ENCODE measurements at places on chromosomes 13 and 19.

- no peaks in the 10 kb centered on the region for H3K4me1 ChIP-seq
- peaks cover 29% of the 10 kb centered on the region for H3K27me3 ChIP-seq
- no peak overlapping the region for H3K4me3 ChIP-seq
- no peak for DNase-seq
- no peaks in the 10 kb centered on the region for H3K36me3 ChIP-seq
These were observed 8.2 kb downstream of the IGFL4 start for GRCh38 chr19:46032597-46033025.

- H3K36me3 ChIP-seq, result no peaks in the 10 kb centered on the region
- no peaks in the 10 kb centered on the region for H3K4me1 ChIP-seq
- no peaks in the 10 kb centered on the region for H3K27me3 ChIP-seq
- no peak overlapping the region for H3K27ac ChIP-seq
- no peak for DNase-seq
These were observed 379.7 kb downstream of the GPC5 start for GRCh38 chr13:91778123-91778522.

- peak; percentile 94 for DNase-seq
- no peaks in the 10 kb centered on the region for H3K27me3 ChIP-seq
- peaks cover 14% of the 10 kb centered on the region for H3K4me1 ChIP-seq
- H3K4me3 ChIP-seq, result peak overlapping the region; percentile 66
These were observed 23.4 kb downstream of the ZDHHC20 start for GRCh38 chr13:21435687-21436151.

GRCh38 chr13:22357132-22357531, 686.3 kb downstream of the FGF9 start:
- H3K27ac ChIP-seq, result no peak overlapping the region
- DNase-seq, result no peak
- no peaks in the 10 kb centered on the region for H3K4me1 ChIP-seq
- H3K27me3 ChIP-seq, result no peaks in the 10 kb centered on the region

GRCh38 chr19:18167975-18168645, 5.5 kb upstream of the IFI30 start:
- no peaks in the 10 kb centered on the region for H3K4me1 ChIP-seq
- H3K27ac ChIP-seq, result no peak overlapping the region
- peaks cover 9% of the 10 kb centered on the region for H3K36me3 ChIP-seq
- DNase-seq, result peak; percentile 62
- H3K27me3 ChIP-seq, result no peaks in the 10 kb centered on the region

- peak; percentile 81 for DNase-seq
- no peaks in the 10 kb centered on the region for H3K36me3 ChIP-seq
- H3K4me3 ChIP-seq, result no peak overlapping the region
- no peak overlapping the region for H3K27ac ChIP-seq
- peaks cover 3% of the 10 kb centered on the region for H3K27me3 ChIP-seq
- peaks cover 13% of the 10 kb centered on the region for H3K4me1 ChIP-seq
These were observed 26.3 kb downstream of the TMEM255B start for GRCh38 chr13:113785051-113786010.

GRCh38 chr13:57878291-57878690, 246.7 kb downstream of the PCDH17 start:
- H3K4me1 ChIP-seq, result no peaks in the 10 kb centered on the region
- DNase-seq, result no peak
- no peak overlapping the region for H3K4me3 ChIP-seq
- H3K27ac ChIP-seq, result no peak overlapping the region
- H3K36me3 ChIP-seq, result no peaks in the 10 kb centered on the region

DNA sequence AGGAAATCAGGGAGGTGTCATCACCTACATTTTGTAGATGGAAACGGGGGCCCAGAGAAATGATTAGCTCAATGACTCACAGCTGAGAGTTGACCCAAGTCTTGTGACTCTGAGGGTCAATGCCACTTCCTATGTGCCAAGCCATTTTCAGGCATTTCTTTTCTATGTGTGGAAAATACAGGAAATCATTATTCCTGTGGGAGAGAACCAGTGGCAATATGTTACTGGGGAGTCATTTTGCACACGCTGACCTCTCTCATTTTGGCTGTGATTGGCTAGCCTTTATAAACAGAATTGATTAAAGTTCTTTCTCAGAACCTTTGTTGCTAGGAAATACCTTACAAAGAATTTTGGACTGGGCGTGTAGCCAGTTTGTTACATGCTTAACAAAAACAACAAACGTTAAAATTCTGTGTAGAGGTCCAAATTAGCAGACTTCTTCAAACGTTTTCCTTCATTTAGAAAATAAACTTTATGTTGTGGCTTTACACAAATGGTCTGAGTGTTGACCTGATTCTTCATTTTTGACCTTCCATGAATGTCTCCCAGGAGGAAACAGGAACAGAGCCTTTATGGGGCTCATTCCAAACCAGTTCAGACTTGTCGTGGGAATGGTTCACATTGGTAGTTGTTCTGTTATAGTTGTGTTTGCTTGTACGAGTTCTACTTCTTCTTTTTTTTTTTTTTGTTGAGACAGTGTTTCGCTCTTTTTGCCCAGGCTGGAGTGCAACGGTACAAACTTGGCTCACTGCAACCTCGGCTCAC, 11.4 kb downstream of the PCCA start:
- H3K36me3 ChIP-seq, result no peaks in the 10 kb centered on the region
- no peak overlapping the region for H3K27ac ChIP-seq
- no peak overlapping the region for H3K4me3 ChIP-seq
- no peaks in the 10 kb centered on the region for H3K27me3 ChIP-seq

- H3K27me3 ChIP-seq, result no peaks in the 10 kb centered on the region
- H3K4me1 ChIP-seq, result peaks cover 13% of the 10 kb centered on the region
- H3K36me3 ChIP-seq, result no peaks in the 10 kb centered on the region
- DNase-seq, result no peak
- no peak overlapping the region for H3K27ac ChIP-seq
These were observed 696.2 kb upstream of the SLITRK5 start for GRCh38 chr13:86974995-86975328.

DNA sequence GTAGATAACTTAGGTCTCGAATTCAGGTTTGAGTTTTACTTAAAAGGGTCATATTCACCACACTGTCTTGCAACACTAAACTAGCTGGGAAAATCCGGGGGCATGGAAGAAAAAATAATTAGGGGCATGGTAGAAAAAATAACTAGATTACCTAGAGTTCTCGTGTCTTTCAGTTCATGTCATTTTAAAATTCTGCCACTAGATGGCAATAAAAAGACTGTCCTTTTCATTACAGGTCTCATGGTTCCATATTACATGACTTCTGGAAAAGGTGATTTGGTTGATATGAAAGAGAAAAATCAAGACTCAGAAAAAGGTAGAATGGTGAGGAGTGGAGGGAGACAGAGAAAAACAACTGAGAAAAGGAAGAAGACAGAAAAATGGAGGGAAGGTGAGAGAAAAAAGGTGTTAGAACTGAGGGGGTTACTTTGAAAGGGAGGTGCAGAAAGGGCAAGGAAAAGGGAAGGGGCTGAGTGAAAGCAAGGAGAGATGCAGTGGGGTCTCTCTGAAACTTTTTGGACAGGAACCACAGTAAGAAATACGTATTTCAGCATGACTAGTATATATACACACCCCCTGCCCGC, 299.0 kb downstream of the KLF12 start:
- no peak overlapping the region for H3K4me3 ChIP-seq
- peaks cover 3% of the 10 kb centered on the region for H3K4me1 ChIP-seq
- H3K27ac ChIP-seq, result no peak overlapping the region
- no peaks in the 10 kb centered on the region for H3K36me3 ChIP-seq

DNA sequence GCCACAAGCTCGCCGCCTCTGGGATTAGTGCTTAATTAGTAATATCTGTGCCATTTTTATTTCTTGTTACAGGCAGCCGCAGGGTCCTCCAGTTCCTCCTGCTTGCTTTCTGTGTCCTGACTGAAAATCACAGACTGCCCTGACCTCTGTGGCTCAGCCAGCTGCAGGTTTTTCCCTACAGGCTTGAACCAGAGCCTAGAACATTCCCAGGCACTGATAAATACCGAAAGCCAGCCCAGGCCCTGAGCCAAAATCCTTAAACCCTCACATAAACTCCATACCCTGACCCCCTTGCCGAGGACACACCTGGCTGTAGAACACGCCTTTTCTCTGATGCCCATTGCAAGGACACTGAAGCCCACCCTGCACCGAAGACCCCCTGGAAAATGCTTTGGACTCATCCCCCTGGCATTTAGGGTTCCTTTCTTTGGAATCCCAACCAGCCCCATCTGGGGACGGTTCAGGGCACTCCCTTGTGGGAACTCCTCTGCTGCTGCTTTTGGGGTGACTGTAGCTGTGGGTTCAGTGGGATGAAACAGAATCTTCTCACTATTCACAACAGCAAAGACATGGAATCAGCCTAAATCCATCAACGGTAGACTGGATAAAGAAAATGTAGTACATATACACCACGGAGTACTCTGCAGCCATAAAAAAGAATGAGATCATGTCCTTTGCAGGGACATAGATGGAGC, 15.5 kb downstream of the DPP9 start:
- no peak overlapping the region for H3K4me3 ChIP-seq
- H3K27ac ChIP-seq, result peak overlapping the region; percentile 53
- H3K4me1 ChIP-seq, result peaks cover 17% of the 10 kb centered on the region
- no peaks in the 10 kb centered on the region for H3K27me3 ChIP-seq
- peaks cover 6% of the 10 kb centered on the region for H3K36me3 ChIP-seq

GRCh38 chr19:17220207-17220758, 5.1 kb downstream of the USE1 start:
- no peak overlapping the region for H3K27ac ChIP-seq
- no peaks in the 10 kb centered on the region for H3K27me3 ChIP-seq
- peaks cover 7% of the 10 kb centered on the region for H3K36me3 ChIP-seq
- peak; percentile 92 for DNase-seq
- peaks cover 8% of the 10 kb centered on the region for H3K4me1 ChIP-seq
- no peak overlapping the region for H3K4me3 ChIP-seq

- DNase-seq, result no peak
- H3K4me1 ChIP-seq, result no peaks in the 10 kb centered on the region
- H3K27ac ChIP-seq, result no peak overlapping the region
- no peaks in the 10 kb centered on the region for H3K36me3 ChIP-seq
These were observed 14.7 kb upstream of the SLC25A30 start for GRCh38 chr13:45432737-45433380.

GRCh38 chr13:55219538-55219937, 1921.2 kb upstream of the PRR20A start:
- H3K27ac ChIP-seq, result no peak overlapping the region
- no peaks in the 10 kb centered on the region for H3K27me3 ChIP-seq
- H3K4me1 ChIP-seq, result no peaks in the 10 kb centered on the region
- H3K4me3 ChIP-seq, result no peak overlapping the region

GRCh38 chr19:31503211-31503610, 154.0 kb upstream of the TSHZ3 start:
- H3K27ac ChIP-seq, result no peak overlapping the region
- H3K27me3 ChIP-seq, result peaks cover 24% of the 10 kb centered on the region
- no peak overlapping the region for H3K4me3 ChIP-seq
- DNase-seq, result no peak

DNA sequence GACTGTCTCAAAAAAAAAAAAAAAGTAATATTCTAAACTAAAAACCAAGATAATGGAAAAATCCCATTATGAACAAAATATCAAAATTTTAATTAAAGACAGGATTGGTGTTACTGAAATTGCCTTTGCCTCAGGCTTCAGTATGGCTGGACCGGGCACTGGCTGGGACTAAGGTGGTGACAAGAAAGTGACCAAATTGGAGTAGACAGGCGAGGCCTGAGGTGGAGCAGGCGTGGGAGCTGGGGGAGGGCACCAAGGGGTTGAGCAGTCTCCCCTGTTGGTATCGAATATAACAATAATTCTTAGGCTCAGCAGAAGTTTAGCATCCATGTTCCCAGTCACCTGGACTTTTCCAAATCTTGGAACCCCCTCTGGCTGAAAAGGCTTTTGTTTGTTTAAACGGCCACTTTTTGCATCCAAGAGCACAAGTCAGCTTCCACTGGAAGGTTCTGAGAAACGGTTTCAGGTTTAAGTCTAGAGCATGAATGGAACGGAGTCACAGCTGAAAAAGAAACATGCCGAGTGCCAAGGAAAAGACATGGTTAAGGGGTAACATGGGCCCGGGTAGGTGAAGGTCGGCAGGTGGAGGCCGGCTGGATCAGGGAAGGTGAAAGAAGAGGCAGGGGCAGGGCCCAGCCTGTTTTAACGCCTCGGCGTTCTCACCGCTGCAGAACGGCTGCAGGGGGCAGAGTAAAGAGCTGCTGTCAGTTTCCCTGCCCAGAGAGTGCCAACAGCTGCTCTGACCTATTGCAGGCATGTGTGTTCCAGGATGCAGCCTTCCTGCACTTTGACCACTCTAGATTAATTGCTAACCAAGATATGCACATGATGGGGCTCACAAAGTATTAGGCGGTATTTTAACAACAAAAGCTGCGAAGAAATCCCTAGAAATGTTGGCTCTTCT, 104.4 kb downstream of the TM9SF2 start:
- H3K27ac ChIP-seq, result no peak overlapping the region
- no peaks in the 10 kb centered on the region for H3K36me3 ChIP-seq
- peak; percentile 52 for DNase-seq
- no peaks in the 10 kb centered on the region for H3K4me1 ChIP-seq
- peak overlapping the region; percentile 83 for H3K4me3 ChIP-seq
- no peaks in the 10 kb centered on the region for H3K27me3 ChIP-seq

DNA sequence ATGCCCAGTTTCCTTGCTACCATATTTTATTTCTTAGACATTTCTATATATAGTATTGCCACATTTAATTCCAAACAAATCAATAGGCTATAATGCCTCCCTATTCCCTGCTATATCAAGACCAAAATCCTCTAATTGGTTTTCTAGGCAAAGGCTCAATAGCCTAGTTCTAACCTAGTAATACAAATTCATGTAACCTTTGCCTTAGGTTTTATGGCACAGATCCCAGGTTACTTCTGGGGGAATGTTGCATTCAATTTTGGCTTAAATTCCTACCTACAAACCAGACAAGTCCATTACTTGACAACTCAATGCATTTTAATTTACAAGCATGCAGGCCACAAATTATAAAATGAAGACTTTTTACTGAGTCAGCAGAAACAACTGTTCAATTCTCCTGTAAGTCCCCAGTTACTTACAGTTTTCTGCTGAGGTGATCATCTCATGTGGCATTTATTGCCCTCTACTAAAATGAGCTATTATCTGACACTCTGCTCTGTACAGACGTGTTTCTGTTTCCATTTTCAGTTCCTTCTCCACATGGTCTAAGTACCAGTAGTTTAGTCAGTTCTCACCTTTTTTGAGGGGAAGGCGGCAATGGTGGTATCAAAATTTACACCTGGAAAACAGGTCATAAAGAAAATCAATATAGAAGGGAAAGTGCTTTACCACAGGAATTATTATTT, 11.7 kb downstream of the KCNRG start:
- no peak overlapping the region for H3K27ac ChIP-seq
- peaks cover 3% of the 10 kb centered on the region for H3K36me3 ChIP-seq
- H3K4me3 ChIP-seq, result no peak overlapping the region
- no peak for DNase-seq
- no peaks in the 10 kb centered on the region for H3K27me3 ChIP-seq

DNA sequence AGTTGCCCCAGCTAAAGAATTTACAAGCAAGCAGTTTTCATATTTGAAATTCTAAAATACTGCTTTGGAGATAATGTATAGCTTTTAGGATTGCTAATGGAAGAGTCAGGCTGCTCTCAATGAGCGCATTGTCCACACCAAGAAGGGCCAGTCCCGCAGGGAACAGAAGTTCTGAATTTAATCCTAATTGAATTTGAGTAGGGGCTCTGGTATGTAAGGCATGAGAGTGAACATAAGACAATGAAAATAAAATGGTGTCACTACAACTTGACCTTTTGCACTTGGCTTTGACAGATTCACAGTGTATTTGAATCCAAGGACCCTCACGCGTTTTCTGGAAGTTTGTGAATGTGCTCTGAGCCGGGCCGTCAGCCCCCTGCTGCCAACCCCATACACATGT, 32.6 kb downstream of the RAB20 start:
- H3K27me3 ChIP-seq, result no peaks in the 10 kb centered on the region
- no peak for DNase-seq
- no peak overlapping the region for H3K4me3 ChIP-seq
- H3K36me3 ChIP-seq, result no peaks in the 10 kb centered on the region
- H3K4me1 ChIP-seq, result no peaks in the 10 kb centered on the region

- no peak for DNase-seq
- H3K4me1 ChIP-seq, result no peaks in the 10 kb centered on the region
- H3K36me3 ChIP-seq, result no peaks in the 10 kb centered on the region
These were observed 4.2 kb downstream of the MED16 start for GRCh38 chr19:888581-889385.

Data from GM23248 (cell line).